ENCODE measurements at places on chromosomes 12 and 14.

DNA sequence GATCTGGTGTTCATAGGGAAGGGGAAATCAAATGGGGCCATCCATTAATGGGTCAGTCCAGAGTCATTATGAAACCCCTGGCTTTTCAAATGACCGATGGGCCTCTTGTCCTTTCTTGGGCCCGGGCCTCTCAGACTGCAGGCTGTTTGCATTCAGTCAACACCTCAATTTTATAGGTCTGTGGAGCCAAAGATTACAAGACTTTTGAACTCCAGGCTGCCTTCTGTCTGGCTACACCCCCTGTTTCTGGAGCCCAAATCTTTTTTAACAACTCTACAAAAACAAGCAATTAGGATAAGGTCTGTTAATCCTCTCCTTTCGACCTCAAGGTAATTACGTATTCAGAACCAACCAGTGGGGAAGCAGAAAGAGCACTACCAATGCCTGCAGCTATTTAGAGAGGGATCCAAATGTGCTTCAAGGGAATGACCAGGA, 35.6 kb downstream of the DUSP6 start:
- no peak for DNase-seq

- no peak for DNase-seq
These were observed 21.9 kb downstream of the CNOT2 start for GRCh38 chr12:70265132-70265531.

DNA sequence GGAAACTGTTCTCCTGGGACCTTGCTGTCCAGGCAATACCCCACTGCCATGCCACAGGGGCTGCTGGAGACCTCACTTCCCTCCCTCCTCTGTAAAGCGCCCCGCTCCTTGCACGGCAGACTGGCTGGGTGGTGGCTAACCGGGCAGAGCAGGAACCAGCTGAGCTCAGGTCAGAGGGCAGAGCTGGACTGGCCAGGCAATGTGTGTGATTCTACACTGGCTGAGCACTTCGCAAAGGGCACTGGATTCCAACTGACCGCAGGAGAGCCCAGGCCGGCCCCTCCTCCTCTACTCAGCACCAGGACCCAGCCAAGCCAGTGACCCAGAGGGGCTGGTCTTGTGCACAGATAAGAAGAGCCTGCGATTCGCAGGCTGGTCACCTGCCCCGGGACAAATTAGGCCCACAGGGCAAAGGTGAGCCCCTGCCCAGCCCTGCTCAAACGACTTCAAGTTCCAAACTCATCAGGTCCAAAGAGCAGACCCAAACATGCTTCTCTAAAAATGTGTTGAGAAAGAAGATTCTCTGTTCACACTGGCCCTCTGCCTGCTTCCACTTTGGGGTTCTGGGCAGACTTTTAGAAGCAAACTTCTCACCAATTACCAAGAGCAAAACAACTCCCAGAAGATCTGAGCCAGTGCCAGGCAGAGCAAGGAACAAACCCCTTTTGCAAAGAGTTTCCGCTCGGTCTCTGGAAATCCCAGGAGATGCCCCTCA, 54.9 kb upstream of the DIO3 start:
- DNase-seq = no peak

- DNase-seq = peak; percentile 86
These were observed 1.4 kb upstream of the HMGA2 start for GRCh38 chr12:65822732-65823512.

DNA sequence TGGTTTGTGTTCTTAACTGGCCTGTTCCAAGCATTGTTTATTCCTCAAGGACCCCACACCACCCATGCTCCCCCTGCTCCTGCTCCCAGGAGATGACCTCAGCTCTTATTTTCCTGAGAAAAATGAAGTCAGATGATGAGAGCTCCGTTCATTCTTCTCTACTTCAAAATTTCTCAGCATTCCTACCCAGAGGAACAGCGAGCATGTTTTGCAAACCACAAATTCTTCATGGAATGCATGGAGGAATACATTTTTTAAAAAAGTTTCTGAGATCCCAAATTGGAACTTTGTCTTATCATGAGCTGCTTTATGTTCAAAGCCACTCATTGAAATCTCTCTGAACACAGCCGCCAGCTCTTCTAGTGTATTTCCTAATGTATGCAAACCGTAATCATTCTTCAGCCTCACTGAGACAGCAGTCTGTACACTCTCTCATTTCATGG, 44.9 kb downstream of the SYNE2 start:
- DNase-seq = no peak

DNA sequence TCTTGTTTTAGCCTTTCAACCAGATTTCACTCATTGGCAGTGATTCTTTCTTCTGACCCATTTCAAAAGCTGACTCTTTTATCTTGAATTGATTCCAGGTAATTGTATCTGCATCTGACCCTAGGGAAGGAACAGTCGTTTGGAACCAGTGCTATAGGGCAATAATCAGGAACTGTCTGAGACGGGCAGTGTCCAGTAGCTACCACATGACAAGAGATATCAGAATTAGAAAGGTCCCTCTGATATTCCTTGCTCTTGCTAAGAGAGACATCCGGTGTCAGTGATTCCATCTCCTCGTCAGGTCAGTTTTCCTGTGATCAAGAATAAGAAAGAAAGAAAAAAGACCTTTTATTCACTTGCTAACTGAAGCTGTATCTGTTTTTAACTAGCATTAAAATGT, 47.8 kb upstream of the PDE3A start:
- no peak for DNase-seq

DNA sequence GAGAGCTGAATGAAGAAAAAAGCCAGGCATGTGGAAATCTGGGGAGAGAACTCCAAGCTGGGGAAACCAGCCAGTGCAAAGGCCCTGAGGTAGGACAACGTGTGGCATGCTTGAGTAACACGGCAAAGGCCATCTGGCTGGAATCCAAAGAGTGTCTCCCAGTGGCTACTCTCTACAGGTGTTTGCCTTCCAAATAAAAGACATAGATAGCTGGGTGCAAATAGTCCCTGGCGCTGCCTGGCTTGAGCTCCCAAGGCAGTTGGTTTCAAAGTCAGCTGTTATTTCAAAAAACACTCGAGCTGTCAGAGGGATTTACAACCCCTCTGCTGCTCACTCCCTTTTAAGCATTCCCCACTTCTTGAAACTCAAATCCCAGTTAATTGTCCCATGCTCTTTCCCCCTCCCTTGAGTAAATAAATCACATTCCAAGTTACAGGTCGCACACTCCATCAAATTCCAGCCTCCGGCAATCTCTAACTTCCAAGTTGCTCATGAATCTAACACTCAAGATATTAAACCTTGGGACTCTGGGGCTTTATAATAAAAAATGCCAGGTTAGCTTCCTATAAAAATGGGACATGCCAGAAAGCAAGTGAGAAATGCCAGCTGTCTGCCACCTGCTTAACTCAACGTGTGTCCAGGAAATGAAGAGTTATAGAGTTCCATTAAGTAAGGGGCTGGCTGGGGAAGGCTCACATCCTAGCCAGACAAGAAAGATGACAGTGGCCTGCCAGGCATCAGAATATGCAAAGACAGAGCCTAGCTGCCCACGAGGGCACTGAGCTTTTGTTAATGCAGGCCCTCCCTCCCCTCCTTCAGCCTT, 133.6 kb upstream of the NOS1 start:
- no peak for DNase-seq

- DNase-seq = no peak
These were observed 85.3 kb downstream of the DAAM1 start for GRCh38 chr14:59273737-59274136.

GRCh38 chr12:74999474-74999873, 210.2 kb downstream of the KCNC2 start:
- DNase-seq = no peak

DNA sequence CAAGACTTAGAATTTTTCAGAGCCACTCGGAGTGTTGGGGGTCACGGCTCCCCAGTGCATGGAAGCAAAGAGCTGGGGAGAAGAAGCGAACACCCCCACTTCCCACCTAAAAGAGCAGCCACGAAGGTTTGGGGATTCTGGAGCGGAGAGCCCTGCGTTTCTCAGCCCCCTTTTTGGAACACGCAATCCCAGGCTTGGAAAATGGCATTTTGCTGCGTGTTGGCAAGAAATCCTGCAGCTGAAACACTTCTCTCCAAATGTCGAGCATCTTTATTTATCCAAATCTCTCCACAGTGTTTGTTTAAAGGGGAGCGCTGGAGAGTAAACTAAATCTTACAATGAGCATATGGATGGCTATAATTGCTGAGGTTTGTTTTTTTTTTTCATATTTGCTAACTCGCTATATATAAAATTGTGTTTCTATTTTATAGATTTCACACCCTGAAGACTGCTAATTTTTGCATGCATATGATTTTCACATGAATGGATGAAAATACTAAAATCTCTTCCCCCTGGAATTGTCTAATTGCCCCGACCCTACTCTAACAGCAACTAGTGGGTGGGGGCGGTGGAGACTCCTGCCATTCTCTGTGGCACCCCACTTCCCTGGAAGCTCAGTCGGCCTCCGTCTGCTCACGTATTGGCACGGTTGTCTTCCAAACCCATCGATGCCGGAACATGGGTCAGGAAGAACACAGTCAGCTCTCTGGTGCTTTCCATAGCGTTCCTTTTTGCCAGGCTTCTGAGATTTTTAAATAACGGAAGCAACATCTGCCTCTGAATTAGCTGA, 120.5 kb downstream of the GCH1 start:
- no peak for DNase-seq

GRCh38 chr12:30696103-30696408, 387 bp upstream of the IPO8 start:
- no peak for DNase-seq

Data from HuH-7.5 (cell line).